Activated CD8-positive, alpha-beta memory T cell treated with anti-CD3 and anti-CD28 coated beads for 4 hours (primary cell): ENCODE measurements at places on chromosomes 2 and 18.

- DNase-seq = no peak
These were observed 1.2 kb downstream of the MRPL19 start for GRCh38 chr2:75647771-75648170.

DNA sequence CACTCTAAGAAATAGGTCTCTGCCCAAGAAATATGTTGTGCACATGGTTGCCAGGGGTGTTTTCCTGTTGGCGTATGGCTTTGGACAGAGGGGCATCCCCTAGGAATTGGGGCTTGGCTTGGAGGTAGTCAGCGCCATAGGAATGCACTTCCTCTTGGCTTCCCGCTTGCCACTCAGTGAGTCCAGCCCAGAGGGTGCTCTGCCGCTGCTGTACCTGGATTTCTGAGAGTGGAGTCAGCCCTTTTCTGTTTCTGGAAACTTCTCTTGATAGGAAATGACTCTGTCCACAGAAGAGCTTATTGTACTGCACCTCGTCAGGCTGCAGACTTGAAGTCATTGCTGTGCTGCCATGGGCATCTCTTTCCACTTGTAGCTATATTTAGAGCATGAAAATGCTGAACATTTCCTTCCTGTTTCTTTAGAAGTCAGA is 116.7 kb upstream of the MGAT5 start:
- DNase-seq = no peak

DNA sequence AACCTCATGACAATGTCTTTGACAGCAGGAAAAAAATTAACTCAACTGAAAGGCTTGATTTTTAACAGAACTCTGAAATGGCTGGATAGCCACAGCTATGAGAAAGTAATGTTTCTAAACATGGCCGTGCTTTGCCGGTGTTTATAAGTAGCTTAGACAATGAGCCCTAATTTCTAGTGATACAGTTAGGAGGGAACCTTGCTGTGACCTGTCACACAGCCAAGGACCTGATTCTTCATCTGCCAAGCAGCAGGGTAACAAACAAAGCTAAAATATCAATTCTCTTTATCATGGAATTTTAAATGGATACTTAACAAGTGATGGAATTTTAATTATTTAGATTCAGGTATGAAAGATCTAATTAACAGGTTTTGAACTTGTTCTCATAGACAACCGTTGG is 24.3 kb upstream of the DYNC2LI1 start:
- no peak for DNase-seq

DNA sequence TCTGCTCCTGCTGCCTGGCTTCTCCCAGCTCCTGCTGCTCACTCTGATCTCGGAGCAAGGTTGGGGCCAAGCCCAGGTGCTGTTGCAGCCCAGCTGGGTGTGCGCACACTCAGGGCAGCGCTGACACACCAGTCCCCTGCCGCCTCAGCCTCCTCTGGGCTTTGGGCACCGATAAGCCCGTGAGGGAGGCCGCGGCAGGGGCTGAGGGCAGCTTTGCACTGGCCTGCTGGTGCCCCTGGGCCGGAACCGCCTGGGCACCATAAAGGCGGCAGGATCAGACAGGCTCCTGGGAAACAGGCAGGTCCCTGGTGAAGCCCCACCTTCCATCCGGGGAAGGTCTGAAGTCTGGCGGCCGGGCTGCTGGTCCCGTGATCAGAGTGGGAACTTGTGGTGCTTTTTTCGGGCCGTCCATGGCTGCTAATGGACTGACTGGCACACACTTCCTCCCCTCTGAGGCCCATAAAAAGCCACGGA is 14.1 kb upstream of the EML6 start:
- no peak for DNase-seq

GRCh38 chr2:133437492-133437891 is 130.8 kb downstream of the NCKAP5 start:
- no peak for DNase-seq

- DNase-seq = no peak
These were observed 102.5 kb downstream of the LOXHD1 start for GRCh38 chr18:46554406-46555080.
